ENCODE measurements at places on chromosomes 3 and 15. TPM values are rescaled to one million over a fixed set of nuclear protein-coding genes. Genes with fewer than 3 reads are reported as not detected.

GOLGA6A gene
- total RNA-seq: not detected

CKMT1A gene
- total RNA-seq: not detected

DNA sequence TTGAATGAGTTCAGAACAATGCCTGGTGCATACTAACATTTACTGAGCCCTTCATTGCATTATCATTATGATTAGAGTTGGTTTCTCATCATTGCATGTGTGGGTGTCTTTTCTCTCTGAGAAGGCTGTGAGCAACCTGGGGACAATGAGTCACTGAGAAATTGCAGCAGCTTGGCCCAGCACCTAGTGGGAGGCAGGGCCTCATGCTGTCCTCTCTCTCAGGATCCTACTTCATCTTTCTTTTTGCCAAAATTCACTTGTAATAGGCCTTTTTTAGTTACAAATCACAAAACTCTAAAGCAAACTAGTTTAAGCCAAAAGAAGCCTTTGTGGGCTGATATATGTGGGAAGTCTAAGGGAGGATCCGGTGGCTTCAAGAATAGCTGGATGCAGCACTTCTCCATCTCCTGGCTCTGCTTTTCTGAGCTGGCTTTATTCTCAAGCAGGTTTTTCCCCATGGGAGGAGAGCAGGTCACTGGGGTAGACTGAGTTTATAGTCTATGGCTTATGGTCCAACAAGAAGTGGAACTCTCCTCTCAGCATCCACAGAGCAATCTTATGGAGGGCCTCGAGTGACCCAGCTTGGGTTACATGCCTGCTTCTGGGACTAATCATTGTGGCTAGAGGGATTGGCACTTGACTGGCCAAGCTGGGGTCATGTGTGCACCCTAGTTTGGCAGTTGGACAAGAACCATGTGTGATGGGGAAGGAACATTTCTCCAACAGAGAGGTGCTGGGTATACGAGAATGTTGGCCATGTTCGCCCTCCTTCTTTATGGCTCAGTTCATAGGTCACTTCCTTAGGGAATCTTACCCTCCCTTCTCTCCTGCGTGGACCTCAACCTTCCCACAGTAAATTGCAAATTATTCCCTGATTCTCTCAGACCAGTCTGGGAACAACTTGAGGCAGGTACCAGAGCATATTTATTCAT is 8.7 kb upstream of the CAMK1 start:
- DNase-seq: peak; percentile 28

DNA sequence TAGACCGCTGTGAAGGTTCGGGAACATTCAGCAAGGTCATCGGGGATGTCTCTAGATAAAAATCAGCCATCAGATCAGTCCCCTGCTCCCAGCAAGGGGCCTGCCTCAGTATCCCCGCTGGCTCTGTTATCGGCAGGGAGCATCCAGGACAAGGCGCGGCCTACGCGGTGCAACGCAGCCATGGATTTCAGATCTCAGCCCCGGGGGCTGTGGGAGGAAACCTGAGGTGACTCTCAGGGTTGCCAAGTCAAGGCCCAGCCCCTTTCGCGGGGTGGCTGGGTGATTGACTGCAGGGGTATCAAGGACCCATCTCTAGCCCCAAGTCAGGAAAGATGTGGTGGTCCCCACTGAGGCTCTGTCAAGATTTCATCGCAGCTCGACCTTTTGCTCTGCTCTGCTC is 23.1 kb upstream of the CD47 start:
- no peak for DNase-seq

GRCh38 chr3:43296565-43296964 is 10.2 kb downstream of the SNRK start:
- peak; percentile 37 for DNase-seq

- DNase-seq: no peak
Observed at GRCh38 chr3:152760024-152760563, 74.8 kb upstream of the P2RY1 start.

DNA sequence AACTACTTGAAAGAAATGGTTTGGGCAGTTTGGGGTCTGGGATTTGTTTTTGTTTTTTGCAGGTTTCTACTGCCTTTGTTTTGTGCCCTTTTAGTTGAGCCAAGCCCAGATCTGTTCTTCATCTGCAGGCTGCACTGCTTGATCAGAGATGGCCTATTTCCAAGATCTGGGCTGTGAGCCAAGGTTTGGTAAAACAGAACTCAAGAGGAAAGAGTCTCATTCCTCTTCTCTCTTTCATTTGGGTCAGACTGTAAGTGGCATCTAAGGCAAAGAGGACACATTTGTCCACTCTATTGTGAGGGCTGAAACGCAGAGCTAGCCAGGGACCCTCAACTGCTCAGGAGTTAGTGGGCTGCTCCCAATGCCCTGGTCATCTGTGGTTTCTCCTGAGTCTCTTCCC is 104.4 kb upstream of the UBE3A start:
- DNase-seq: peak; percentile 1

- no peak for DNase-seq
Observed at GRCh38 chr3:39593341-39593740, 125.9 kb downstream of the MOBP start.

Data from fibroblast of villous mesenchyme (primary cell).